ENCODE measurements at places on chromosomes 11 and 22.

DNA sequence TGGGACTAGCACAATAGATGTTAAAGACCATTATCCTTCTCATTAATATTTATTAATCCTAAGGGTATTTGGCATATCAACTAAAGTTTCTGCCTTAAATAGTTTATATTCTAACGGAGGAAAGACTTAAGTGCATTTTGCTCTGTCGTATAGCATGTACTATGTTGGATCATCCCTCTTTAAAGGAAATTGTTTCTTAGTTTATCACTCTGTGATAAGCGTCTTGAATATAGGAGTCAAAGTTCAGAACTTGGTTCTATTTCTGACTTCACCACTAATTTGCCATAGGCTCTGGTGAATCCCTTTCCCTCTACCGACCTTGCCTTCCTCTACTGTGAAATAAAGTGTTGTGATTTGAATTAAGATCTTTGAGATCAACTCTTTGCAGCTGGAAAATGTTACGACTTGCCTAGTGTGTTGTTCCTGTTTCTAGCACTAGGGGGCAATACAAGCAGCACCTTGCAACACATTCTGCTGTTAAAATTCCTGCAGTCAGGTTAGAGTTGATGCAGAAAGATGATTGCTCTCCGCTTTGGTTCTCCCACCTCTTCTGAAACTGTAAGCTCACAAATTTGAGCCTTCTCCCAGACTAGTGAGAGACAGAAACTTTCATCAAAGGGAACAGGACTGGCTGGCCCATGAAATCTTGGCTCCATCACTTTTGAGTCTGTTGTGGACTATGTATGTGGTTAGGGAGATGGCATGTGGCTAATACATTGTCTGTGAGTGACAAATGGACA is 27.8 kb upstream of the ZNRF3 start:
- peak; percentile 84 for DNase-seq

- DNase-seq, result no peak
Observed at GRCh38 chr11:10096987-10097386, 197.0 kb downstream of the SBF2 start.

DNA sequence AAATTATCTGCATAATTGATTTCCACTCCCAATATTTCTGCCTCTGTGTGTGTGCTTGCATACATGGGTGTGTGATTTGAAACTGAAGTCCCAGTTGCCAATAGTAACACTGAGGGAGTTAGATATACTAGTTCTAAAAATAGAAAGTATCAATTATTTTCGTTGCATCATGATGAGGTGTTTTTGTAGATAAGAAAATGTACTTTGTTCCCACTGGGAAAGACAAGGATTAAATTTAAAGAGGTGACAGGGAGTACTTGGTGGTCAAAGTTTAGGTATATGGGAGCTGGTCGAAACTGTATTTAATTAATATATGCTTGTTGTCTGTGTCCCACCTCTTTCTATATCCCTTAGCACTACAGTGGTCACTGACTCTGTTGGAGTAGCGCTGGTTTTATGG is 444.5 kb downstream of the NELL1 start:
- DNase-seq, result no peak

- no peak for DNase-seq
Observed at GRCh38 chr11:122754553-122755322, 83.6 kb upstream of the CRTAM start.

DNA sequence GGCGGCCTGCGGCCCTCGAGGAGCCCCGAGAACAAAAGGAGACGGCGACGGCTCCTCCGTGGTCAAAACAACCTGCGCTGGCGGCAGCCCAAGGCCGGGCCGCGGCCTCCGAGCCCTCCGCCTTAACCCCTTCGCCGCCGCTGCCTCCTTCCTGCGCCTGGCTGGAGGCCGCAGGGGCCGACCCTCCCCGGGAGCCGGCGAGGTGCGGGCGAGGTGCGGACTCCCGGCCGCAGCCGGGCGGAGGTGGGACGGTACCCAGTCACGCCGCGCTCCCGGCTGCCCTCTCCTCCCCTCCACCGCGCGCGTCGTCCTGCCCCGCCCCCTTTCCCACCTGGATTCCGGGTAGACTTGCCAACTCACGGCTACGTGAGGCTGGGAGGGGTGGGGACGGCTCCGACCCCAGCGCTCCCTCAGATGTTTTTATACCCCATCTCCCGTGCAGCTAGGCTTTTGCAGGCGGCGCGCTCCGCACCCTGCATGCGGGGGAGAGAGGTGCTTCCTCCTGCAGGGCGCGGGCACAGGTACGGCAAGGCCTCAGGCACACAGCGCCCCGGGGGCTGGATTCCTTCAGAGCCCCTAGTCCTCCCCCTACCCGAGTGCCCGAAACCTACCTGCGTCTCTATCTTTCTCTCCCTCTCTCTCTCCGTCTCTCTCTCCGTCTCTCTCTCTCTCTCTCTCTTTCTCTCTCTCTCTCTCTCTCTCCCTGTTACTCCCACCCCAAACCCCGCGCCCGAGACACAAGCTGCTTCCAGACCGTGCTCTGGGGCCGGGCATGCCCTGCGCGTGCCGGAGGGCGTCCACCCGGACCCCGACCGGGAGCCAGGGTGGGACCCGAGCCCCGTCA is 2.0 kb downstream of the PDGFB start:
- peak; percentile 33 for DNase-seq

GRCh38 chr11:100855466-100856067 is 168.5 kb downstream of the ARHGAP42 start:
- DNase-seq, result peak; percentile 81

DNA sequence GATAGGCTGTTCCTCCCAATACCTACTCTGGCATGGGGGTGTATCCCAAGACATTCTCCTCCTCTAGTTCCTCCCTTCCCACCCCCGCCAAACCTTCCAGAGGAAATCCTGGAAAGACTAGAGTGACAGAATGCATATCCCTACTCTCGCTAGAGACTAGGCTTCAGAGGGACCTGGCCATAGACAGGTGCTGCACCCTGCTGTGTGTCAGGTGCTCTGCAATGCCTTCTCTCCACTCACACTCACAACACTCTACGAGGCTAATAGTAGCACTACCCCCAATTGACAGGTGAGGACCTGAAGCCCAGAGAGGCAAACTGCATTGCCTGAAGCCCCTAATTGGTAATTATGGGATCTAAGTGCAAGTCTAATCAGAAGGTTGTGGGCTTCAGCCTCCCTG is 46.2 kb upstream of the LMO1 start:
- no peak for DNase-seq

- DNase-seq, result no peak
Observed at GRCh38 chr11:10762185-10762584, 11.1 kb downstream of the CTR9 start.

DNA sequence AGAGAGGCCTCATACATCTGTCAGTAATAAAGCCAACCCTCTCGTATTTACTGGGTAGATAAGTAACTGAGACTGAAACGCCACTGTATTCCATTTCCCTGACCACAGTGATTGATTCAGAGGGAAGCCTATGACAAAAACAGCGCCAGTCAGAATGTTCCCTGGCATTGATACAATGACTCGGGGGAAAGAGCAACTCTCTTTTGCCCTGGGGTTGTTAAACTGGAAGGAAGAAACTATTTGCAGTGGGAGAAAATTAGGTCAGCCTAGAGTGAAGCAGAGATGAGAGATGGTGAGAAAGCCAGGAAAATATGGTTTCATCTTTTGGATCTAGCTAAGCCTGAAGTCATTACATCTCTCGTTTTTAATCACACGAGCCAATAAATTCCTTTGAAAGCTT is 48.6 kb upstream of the RBFOX2 start:
- peak; percentile 25 for DNase-seq

DNA sequence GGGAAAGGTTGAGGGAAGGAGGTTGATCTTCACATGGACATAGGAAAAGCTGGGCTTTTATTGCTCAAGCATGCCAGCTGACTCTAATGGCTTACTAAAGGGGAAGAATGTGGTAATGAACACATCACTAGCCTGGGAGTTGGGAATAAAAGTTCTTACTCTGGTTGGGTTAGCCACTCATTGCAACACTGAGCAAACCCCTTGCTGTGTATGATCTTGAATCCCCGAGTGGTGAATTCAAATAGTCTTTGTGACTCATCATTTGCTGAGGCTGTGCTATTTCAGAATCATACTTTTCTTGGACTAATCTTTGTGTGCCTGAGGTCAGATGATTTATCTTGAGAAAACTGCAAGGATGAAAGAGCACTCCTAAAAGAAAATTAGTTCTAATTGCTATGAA is 304.1 kb upstream of the ANO5 start:
- DNase-seq, result no peak

GRCh38 chr11:86804951-86805350 is 4.6 kb downstream of the PRSS23 start:
- DNase-seq, result peak; percentile 61

DNA sequence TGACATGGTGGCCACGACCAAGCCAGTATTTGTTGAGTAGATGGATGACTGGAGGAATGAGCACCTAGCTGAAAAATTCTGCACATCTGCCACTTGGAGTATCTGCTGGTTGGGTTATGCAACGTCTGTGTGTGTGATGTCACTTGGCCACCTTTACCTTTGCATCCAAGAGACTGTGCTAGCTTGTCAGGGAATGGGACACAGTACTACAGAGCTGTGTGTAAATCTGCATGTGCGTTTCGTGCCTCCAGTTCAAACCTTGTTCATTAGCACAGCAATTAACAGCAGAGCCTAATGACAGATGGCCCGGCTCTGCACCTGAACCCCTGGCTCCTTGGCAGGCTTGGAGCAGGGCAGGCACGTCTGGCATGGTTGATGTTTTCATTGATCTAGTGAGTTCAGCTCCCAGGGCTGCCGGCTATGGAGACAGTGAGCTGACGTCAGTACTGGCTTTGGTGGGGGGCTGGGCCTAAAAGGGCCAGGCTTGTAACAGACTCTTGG is 188.4 kb upstream of the NAV2 start:
- peak; percentile 18 for DNase-seq

DNA sequence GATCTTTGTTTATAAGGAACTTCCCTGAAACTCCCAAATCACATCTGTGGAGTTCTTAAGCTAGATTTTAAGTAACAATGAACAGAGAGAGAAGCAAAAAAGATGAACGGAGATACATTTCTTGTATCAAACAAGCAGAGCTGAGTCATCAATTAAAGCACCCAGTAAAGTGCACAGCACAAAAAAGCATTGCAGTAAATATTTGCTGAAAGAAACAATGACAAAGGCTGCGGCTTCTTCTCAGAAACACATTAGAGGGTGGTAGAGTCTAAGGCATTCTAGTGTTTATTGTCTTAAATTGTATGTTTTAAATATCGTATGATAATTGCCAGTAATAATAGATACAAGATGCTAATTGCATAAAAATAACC is 941.6 kb upstream of the CHORDC1 start:
- DNase-seq, result no peak

DNA sequence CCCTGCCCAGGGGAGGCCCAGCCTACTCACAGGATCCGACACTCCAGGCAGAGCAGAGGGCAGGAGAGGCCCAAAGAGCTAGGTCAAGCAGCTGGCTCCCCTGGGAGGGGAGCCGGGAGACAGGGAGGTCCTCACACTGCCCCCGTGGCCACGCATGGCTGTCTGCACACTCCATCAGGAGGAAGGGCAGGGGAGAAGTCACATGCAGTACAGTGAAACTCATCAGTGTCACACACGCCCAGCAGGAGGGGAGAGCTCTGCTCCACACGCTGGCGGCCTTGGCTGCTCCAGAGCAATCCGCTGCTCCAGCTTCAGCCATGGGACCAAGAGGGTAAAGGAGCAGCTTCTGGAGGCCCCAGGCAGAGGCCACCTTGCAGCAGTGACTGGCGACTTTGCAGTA is 14.3 kb downstream of the TCIRG1 start:
- DNase-seq, result no peak
